ENCODE measurements at places on chromosomes 5 and 9.
A peak's percentile ranks its signal among the peaks of the same experiment; 100 is the strongest.

- no peak for DNase-seq
These were observed 48.0 kb downstream of the UBE2QL1 start for GRCh38 chr5:6496636-6497035.

- DNase-seq, result no peak
These were observed 74.6 kb upstream of the ORM1 start for GRCh38 chr9:114248299-114248707.

DNA sequence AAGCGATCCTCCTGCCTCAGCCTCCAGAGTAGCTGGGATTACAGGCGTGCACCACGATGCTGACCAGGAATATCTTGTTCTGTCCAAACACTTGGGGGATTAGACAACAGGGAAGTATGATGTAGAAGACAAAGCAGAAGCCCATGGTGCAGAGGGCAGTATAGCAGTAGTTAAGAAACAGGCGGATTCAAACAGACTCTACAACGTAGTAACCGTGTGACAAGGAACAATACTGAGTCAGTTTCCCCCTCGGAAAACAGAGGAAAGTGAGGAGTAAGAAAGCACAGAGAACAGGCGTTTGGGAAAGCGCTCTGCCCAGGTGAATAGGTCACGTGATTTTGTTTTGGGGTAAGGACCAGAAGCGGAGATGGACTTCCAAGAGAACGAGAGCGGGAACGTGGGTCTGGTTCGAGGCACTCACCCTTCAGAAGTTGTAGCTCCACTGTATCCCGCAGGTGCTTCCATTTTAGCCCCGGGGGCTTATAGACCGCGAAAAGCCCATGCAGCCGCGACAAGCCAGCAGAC lies 306 bp downstream of the TRUB2 start:
- DNase-seq, result no peak

- DNase-seq, result peak; percentile 32
These were observed at the start of gene FSTL4 for GRCh38 chr5:133612249-133612860. FSTL4 (minus strand) TSS chr5:133612541.

DNA sequence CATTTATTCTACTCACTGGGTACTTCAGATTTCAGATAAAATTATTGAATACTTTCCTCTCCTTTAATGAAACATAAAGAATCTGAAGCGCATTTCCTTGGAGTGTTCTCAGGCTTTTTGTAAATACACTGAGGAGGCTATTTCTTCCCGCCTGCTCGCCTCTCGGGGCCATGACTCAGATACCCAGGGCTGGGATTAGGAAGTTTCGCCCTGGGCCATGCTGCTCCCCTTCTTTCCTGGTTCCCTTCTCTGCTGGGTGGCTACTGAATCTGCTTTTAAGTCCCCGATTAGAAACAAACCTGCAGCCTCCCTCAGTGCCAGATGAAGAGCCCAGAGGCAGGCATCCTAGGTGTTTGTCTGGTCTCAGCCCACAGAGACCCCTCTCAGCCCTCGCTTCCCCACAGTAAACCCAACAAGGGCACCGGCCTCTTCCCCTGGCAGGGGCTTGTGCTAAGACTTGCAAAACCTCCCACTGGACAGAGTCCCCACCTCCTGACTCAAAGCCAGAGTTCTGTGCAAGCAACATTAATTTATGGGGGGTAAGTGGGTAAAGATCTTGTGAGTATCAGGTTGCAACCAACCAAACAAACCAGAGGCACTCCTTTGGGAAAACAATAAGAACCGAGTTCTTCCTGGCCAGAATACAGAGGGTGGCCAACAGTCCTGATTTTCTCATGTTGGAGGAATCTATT lies 30.7 kb upstream of the IRX1 start:
- DNase-seq, result no peak
